T-helper 1 cell (primary cell): ENCODE measurements at places on chromosomes 11 and 22.

GRCh38 chr11:113505046-113505445 is 29.8 kb upstream of the DRD2 start:
- no peak for DNase-seq

DNA sequence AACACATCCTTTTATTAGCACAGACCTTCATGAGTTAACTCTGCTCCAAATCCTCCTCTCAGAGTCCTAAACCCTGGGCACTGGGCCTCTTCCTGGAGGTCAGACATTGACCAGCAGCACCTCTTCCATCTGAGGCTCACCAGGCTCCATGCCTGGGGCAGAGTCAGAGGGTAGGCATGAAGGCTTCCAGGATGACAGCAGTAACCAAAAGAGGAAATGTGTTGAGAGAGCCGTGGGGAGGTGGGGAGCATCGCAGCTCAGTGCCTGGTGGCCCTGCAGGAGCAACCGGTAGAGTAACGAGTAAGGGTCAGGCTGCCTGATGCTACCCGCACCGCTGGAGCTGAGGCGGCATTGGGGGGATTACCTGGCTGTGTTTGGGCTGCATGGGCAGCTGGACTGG is 9.4 kb upstream of the NAV2 start:
- DNase-seq: no peak

- DNase-seq: no peak
Measured at GRCh38 chr22:43782448-43782847, 29.7 kb downstream of the EFCAB6 start.

DNA sequence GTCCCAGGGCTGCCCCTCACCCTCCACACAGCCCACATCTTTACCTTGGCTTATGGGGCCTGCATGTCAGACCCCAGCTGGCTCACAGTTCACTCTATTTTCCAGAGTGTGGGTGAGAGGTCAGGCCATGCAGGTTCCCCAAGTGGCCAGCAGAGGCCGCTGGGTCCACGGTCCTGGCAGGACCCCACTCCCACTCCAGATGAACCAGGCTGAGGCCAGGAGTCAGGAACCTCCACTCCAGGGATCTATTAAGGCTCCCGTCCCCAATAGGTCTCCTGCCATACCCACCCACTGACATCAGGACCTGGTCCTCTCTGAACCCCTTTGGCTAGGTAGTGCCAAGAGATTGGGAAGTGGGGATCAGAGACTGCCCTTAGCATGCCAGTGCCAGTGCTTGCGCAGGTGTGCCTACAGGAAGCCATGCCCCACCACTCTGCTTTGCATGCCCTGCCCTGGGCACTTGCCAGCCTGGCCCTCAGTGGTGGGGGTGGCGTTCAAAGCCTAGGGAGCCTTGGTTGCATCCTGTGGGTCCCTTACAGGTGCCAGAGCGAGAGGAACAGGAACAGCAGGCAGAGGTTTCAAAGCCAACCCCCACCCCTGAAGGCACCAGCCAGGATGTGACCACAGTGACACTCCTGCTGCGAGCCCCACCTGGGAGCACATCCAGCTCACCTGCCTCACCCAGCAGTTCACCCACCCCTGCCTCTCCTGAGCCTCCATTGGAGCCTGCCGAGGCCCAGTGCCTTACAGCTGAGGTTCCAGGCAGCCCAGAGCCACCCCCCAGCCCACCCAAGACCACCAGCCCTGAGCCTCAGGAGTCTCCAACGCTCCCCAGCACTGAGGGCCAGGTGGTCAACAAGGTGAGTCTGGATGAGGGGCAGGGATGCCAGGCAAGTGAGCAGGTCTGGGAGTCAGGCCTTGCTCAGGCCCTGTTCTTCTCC is 8.3 kb downstream of the SMTN start:
- DNase-seq: no peak

- no peak for DNase-seq
Measured at GRCh38 chr11:113724778-113725177, 18.7 kb upstream of the TMPRSS5 start.

DNA sequence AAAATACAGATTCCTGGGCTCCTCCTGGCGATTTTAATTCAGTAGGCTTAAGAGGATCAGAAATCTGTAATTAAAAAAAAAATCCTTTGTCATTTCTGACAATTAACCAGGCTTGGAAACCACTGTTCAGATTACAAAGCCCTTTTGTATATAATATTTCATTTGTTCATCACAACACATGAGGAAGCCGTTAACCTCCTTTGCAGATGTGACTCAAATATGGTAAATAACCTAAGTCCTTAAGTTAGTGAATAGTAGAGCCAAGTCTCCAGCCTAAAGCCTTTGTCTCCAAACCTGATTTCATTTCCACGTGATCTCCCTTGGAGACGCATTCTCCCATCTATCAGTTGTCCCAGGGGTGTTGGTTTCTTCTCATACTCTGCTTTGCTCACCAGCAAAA is 67.6 kb downstream of the UBASH3B start:
- no peak for DNase-seq

GRCh38 chr22:20438427-20438677 is 727 bp upstream of the SCARF2 start:
- no peak for DNase-seq

GRCh38 chr22:24494167-24494527 is 985 bp upstream of the UPB1 start:
- DNase-seq: no peak

- DNase-seq: no peak
Measured at GRCh38 chr22:44164031-44164430, 16.7 kb upstream of the PARVG start.

DNA sequence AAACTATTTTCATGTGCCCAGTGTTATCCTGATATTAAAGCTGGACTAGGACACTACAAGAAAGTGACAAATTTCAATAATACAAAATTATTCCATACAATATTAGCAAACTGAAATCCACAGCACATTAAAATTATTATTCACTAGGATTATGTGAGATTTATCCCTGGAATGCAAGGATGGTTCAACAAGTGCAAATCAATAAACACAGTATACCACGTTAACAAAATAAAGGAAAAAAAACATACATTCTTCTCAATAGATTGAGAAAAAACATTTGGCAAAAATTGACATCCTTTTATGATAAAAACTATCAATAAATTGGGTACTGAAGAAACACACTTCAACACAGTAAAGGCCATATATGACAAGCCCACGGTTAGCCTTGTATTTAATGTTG is 1758.2 kb upstream of the RAG2 start:
- no peak for DNase-seq

DNA sequence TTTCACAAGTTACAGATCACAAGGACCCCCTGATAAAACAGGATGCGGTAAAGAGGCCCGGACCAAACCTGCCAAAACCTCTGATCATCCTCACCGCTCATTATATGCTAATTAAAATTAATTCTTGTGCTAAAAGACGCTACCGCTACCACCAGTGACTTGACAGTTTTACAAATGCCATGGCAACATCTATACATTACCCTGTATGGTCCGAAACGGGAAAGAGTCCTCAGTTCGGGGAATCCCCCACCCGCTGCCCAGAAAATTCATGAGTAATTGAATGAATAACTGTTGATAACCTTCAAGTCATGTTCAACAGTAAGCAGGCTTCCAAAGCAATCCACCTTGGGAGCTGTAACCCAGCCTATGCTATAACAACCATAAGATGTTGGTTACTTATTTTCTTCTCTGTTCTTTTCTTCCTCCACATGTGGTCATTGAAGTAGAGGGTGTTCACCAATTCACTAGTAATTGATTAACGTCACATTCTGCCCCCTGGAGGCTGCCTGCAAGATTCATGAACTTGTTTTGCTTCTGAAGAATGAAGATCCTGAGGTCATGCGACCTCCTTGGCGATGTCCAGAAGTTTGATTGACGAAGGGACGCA is 20.6 kb downstream of the APOBEC3H start:
- DNase-seq: peak; percentile 61

DNA sequence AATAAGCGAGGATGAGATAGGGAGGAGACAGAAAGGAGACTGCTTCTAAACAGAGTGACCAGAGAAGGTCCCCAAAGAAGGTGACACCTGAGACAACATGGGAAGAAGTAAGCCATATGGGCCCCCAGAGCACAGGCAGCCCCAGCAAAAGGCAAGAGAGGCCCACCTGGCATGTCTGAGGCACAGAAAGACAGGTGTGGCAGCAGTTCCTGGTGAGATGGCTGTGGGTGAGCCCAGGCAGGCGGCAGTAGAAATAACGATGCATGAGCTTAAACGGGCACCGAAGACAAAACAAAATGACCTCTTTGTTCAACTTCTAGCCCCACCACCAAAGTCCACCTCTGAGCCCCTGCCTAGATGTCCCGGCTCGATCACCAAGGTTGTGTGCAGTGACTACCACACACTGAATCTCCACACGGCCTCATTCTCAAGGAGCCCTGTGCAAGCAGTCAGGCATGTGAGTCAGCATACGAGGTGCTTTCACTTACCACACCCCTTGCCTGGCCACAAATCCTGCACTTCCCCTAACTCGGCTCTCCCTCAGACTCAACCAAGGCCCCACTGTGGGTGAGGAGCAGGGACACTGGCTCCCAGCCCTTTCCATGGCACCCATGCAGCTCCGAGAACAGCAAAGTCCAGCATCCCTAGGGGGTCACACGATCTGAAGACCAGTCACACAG is 77.6 kb downstream of the PACSIN2 start:
- no peak for DNase-seq

DNA sequence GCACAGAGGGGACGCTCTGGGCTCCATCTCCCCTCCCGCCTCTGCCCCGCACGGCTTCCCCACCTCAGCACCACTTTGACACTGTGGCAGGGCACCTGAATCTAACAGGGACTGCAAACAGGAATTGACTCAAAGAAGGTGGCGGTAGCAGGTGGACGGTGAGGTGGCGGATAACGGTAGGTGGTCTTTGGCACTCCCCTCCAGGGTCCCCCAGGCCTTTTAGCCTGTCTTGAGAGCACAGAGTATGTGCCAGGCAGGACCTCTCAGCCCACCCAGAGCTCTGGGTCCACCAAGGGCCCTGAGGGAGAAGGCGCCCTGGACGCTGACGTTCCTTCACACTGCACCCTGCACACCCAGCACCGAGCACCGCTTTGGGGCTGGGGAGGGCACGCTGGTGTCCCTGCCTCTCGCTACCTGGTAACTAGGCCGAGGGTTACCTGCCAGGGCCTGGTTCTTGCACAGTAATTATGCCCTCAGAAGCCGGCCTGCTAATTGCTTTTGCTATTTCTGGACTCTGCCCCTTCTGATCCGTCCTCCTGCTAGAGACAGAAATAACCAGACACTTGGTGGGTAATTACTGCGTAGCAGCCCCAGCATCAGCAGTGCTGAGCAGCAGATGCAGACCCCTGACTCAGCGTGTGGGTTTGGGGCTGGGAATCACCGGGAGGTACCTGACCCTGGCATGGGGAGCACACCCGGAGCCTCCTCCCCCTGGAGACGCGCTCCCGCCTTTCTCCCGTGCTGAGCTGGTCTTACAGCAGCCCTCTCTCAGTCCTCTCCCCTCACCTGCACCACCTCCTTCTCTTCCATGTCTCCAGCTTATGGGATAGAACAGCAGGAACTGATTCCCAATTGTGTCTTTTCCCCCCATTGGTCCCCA is 103.3 kb upstream of the B3GAT1 start:
- DNase-seq: no peak

GRCh38 chr11:33618956-33619355 is 81.7 kb downstream of the C11orf91 start:
- no peak for DNase-seq

DNA sequence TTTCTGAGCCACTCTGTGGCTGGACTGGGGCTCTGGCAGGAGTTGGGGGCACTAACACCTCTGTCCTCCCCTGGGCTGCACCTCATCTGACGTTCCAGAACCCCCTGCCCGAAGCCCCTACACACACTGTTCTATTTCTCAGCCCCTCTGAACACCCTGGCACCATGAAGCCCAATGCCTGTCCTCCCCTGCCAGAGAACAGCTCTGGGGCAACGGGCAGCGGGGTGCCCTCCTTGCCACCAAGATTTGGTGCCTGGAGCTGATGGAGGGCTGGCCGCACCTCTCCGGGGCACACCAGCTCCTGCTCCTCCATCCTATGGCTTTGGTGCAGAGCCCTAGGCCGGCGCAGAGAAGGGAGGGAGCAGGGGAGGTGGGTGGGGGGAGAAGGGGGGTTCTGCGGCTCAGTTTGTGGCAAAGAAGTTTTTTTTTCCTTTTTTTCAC is 16.3 kb downstream of the DUSP8 start:
- DNase-seq: no peak

- no peak for DNase-seq
Measured at GRCh38 chr11:121563900-121564822, 111.4 kb upstream of the SORL1-AS1 start.

DNA sequence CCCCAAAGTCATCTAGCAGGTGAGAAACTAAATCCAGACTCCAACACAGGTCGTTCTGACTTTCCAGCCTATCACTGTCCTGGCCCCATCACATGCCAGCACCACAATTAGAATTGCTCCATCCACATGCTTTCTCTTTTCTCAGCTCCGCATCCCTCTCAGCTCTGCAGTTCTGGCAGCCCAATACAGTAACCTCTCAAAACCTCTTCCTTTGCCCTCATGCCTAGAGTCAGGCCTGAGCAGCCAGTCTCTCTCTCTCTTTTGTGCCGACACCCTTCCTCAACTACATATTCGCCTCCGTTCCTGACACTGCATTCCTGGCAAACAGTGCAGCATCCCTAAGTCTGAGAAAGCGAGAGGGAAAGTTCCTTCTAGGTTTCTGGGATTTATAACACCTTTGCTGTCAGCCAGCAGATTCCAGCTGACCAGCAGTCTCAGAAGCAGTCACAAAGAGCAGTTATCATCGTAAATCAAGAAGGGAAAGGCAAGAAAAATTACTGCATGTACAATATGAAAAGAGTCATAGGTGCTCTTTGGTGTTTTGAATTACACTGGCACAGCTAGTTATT is 258.0 kb downstream of the FAT3 start:
- DNase-seq: no peak

DNA sequence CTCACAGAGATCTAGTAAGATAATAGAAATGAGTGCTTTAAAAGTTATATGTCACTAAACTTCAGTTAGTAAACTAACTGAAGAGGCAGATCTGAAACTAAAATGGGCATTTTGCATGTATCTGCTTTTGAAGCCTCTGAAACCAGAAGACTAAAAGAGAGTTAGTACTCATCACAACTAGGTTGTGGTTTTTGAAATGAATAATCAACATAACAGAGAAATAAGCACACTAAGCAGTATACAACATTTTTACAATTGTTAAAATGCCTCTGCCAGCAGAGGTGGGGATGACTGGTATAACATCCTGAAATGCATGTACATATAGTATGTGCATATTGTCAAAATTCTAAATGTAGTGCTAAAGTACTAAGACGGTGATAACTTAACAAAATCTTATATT is 564.5 kb downstream of the DLG2 start:
- DNase-seq: peak; percentile 17
